GM23248 (cell line): ENCODE measurements at places on chromosomes 1 and 21.
A peak's percentile ranks its signal among the peaks of the same experiment; 100 is the strongest.

DNA sequence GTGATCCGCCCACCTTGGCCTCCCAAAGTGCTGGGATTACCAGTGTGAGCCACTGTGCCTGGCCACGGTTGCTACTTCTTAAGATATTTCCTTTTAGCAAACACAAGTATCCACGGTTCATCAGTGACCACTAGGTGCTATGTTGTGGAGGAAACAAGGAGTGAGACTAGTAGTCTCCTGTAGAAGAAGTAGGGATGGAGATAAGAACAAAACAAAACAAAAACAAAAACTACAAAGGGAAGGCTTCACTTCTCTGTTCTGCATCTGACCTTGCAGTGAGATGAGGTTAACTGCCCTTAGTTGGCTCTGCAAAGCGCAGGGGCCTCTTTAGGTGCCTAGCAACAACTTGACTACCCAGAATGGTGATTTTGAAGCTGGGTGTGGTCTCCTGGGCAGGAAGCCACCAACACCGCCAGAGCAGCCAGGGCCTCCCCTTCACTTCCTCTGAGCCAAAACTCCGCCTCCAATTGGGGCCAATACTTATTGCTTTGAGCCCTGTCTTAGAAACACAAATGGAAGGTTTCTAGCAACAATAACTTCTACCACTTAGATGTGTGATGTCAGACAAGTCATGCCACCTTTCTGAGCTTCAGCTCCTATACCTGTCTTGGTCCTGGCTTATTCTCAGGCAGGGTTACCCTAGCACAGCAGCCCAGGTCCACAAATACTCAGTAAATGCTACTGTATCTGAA is 12.8 kb upstream of the CDC42 start:
- DNase-seq, result peak; percentile 74

GRCh38 chr1:19042675-19043578 is 86.5 kb upstream of the IFFO2 start:
- DNase-seq, result peak; percentile 49

DNA sequence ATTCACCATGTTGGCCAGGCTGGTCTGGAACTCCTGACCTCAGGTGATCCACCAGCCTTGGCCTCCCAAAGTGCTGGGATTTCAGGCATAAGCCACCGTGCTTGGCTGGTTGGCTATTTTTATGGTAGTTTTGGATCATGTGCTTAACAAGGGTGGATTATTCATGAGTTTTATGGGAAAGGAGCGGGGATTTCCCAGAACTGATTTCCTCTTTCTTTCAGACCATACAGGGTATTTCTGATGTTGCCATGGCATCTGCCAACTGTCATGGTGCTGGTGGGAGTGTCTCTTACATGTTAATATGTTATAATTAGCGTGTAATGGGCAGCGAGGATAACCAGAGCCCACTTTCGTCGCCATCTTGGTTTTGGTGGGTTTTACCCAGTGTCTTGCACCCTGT is 3.2 kb downstream of the TRPM2 start:
- DNase-seq, result no peak

GRCh38 chr1:27029517-27029916 is 16.9 kb upstream of the TENT5B start:
- no peak for DNase-seq

- DNase-seq, result peak; percentile 53
Observed at GRCh38 chr1:29849038-29849750, 612.9 kb downstream of the PTPRU start.

GRCh38 chr1:181119093-181119989 is 30.8 kb downstream of the IER5 start:
- DNase-seq, result peak; percentile 52

DNA sequence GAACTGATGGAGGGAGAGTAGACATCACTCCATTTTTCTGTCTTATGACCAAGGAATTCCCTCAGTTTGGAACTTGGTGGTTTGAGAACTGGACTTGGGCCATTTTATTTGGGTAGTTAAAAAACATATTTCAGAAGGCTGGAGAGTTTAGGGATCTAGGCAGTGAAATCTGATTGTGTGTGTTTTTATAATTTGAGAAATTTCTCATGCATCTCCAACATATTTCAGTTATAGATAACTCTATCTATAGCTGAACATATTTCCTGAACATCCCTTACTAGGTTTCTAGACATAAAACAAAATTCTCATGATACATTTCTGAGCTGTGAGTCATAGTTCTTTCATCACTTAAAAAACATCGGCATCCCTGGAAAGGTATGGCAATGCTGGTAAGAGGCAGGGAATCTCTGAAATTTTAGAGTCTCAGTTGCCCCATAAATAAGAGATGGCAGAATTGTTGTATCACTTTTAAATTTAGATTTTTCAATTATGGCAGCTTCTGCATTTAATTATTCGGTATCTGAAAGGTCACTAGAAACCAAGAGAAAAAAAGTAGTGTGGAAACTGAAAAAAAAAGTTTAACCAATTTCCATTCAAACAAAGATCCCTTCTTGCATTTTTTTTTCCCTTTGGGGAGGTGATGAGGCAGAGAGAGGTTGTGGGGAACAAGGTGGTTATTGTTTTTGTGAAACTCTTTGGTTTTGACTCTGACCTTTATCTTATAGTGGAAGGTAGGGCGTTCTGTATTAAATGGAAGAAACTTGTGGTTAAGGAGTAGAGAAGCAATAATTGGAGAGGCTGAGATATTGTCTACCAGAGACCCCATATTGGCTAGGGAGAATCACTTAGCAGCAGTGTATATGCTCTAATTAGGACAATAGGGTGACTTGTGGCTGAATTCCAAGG is 102.9 kb downstream of the FASLG start:
- DNase-seq, result peak; percentile 39

DNA sequence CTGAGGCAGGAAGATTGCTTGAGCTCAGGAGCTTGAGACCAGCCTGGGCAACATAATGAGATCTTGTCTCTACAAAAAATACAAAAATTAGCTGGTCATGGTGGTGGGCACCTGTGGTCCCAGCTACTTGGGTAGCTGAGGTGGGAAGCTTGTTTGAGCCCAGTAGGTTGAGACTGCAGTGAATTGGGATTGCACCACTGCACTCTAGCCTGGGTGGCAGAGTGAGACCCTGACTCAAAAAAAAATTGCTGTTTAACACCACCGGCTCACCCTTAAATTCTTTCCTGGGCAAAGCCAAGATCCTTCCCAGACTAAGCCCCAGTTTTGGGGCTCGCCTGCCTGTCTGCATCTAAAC is 6.6 kb upstream of the NSUN4 start:
- DNase-seq, result no peak

GRCh38 chr1:50246869-50247268 is 138.1 kb downstream of the ELAVL4 start:
- peak; percentile 20 for DNase-seq

- DNase-seq, result peak; percentile 39
Observed at GRCh38 chr1:197127246-197127912, 19.1 kb downstream of the ASPM start.

DNA sequence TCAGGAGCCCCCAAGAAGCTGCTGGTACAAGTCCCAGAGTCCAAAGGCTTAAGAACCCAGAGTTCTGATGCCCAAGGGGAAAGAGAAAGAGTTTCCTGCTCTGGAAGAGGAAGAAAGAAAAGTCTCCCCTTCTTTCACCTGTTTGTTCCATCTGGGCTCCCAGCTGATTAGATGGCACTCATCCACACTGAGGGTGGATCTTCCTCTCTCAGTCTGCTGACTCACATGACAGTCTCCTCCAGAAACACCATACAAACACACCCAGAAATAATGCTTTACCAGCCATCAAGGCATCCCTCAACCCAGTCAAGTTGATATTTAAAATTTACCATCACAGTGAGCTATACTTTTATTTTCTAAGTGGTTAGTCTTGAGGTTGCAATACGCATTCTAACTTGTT is 257.9 kb downstream of the PAPPA2 start:
- DNase-seq, result peak; percentile 12

DNA sequence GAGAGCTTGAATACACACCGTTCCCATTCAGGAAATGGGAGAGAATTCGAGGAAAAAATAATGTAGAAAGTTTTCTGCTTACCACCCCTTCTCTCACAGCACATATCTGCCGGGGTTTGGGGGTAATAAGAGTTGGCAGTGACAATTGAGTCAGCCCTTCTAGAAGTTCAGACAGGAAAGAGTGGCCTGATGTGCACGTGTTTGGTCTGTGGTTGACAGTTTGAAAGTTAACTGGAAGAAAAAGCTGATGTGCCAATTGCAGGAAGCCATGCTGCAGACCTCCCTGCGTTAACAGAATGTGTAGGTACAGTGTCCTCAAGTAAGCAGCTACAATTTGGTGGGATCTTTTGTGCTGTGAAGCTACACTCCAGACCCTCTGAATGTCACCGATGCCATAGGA is 50.9 kb downstream of the DHX9 start:
- no peak for DNase-seq

DNA sequence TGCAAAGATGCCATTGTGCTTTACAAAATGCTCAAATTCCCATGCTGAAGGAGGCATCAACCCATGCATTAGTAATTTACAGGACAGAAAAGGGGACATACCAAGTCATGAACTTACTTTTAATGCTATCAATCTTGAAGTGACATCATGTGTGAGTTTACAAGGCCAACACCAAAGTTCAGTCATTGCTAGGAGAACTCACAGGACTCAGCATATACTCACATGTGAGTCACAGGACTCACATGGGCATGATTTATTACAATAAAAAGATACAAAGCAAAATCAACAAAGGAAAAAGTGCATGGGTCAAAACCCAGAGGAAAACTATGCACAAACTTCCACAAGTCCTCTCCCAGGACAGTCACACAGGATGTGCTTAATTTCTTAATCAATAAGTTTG is 1656.0 kb downstream of the MRPL39 start:
- DNase-seq, result no peak

- DNase-seq, result no peak
Observed at GRCh38 chr1:162018418-162018817, 5.3 kb downstream of the OLFML2B start.

DNA sequence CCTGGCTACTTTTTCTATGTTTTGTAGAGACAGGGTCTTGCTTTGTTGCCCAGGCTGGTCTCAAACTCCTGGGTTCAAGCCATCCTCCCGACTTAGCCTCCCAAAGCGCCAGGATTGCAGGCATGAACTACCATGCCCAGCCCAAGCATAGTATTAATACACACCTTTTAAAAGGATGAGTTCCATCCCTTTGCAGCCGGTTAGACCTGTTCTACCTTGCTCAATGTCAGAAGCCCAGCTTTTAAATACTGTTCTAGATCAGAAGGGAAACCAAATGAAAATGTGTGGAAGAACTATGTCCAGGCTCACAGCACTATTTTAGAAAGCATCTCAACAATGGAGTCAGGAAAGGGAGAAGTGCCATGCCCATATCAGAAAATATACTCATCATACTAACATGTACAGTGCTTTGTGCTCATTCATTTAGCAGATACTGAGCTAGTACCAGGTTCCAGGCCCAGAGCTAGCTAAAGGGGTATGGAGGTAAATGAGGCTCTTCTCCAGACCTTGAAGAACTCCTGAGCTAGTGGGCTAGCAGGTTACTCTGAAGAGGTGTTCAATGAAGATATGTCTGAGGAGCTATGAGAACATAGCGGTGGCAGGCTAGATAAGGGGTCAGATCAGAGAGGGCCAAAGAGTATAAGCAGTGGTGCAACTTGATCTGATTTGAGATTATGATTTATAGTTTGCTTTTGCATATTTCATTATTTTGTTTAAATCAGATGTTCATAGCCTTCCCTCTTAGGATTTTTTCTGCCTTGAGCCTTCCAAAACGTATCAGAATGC is 78.2 kb downstream of the RNF220 start:
- no peak for DNase-seq

- no peak for DNase-seq
Observed at GRCh38 chr1:193030280-193030679, 28.9 kb downstream of the UCHL5 start.

DNA sequence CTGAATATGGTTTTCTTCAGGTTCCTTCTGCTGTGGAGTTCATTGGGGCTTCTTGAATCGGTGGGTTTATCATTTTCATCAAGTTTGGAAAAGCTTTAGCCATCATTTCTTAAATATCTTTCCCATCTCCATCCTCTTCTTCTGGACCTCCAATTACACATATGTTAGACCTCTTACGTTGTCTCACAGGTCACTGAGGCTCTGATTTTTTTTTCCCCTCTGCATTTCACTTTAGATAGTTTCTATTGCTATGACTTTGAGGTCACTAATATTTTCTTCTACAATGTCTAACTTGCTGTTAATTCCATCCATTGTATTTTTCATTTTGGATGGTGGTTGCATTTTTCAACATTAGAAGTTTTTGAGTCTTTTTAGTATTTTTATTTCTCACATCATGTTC is 47.3 kb upstream of the CASZ1 start:
- DNase-seq, result no peak

- no peak for DNase-seq
Observed at GRCh38 chr1:175198332-175198731, 5.8 kb upstream of the KIAA0040 start.

GRCh38 chr1:223825767-223826748 is 19.7 kb downstream of the TP53BP2 start:
- peak; percentile 15 for DNase-seq

DNA sequence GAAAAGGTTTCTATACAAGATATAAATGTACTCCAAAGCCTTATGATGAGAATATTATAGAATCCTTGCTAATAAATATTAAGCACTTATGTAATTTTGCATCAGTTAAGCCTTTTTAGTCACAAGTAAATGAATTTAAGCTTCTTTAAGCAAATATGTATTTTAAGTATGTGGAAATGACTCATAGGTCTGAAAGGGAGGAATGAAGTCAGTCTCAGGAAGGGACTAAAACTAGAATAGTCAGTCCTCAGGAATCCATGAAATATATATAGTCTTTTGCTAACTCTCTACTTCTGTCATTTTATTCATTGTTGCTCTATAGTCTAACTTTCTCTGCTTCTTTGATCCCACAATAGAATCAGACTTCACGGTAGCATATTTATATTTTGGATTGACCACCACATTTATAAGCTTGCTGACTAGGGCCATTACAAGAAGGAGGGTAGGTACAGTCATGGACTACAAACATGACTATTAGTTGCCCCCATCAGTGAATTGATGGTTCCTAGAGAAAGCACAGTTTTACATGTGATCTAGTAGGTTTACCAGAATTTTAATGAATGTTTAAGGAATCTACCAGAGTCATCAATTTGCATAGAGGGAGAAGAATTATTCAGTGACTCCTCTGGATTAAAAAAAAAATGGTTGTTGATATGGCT is 20.2 kb upstream of the RABGGTB start:
- peak; percentile 88 for DNase-seq

DNA sequence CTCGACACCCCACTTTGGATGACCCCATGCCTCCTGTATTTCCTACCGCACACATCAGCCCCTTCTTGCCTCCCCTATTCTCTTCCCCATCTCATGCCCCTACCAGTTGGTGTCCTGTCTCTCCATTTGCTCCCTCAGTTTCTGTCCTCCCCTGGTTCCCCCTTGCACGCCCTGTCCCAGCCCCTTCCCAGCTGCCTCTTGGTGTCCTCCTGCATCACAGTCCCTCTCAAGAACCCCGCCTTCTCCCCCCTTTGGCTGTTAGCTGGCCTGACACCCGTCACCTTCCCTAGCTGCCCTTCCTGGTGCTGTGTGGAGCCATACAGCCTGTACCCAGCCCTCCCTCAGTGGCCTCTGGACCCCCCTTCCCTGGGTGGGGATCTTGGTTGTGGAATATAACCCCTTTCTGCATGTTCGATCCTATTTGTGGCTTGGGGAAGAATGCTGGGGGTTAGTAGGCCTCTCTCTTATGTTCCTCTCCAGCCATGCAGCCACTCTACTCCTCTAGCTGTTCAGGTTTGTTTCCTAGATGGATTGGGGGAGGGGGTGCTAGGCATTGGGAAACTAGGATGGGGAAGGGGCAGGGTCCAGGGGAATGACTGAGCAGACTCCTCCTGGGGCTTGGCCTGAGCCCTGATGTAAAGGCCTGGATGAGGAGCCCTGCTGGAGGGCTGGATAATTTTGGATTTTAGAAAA is 41.4 kb upstream of the NFASC start:
- DNase-seq, result peak; percentile 34

GRCh38 chr1:156414461-156415064 is 45.6 kb downstream of the RHBG start:
- DNase-seq, result peak; percentile 10
